ENCODE measurements at places on chromosomes 12 and 14. TPM values are rescaled to one million over a fixed set of nuclear protein-coding genes. Genes with fewer than 3 reads are reported as not detected.

DNA sequence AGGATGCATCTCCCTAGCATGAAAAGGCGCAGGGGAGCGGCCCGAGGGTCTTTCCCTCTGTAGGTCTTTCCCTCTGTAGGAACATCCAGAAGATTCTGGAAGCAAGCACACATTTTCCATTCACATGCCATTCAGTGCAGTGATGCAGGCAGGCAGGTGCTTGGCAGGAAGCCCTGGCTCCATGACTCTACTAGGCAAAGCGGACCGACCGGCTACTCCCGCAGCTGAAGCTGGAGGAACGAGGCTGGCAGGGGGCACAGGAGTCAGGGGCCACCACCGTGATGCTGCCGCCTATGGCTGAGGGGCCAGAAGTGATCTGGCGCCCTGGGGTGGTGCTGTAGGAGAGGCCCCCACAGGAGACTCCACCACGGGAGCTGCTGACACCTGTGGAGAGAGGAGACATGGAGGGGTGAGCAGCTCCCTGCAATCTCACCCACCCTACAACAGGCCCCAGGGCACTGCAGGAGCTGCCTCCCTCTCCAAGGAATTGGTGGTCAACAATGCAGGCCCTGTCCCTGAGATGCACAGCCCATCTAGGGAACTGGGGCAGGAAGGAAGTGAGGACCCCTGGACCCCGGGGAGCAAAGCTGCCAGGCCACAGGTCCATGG lies 6.5 kb downstream of the KRT85 start:
- no peaks in the 10 kb centered on the region for H3K36me3 ChIP-seq
- H3K4me1 ChIP-seq = peaks cover 15% of the 10 kb centered on the region
- no peak overlapping the region for H3K4me3 ChIP-seq

DNA sequence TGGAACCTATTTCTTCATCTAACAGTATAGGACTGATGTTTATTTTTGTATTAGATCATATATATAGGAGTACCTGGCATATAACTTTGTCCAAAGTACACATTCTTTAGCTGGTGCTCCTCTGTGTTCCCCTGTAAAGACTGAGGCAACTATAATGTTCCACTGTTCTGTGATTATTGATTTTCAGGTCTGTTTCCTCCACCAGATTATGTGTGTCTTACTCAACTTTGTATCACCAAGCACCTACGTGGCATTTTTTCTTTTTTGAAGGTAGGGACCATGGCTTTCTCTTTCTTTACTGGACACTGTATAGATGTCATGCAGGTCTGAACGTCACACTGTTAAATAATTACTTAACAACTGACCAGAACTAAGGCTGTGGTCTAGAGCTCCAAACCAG lies 29.3 kb downstream of the BICD1 start:
- no peak overlapping the region for H3K27ac ChIP-seq
- H3K4me1 ChIP-seq = peaks cover 54% of the 10 kb centered on the region
- no peaks in the 10 kb centered on the region for H3K36me3 ChIP-seq
- DNase-seq = no peak

DNA sequence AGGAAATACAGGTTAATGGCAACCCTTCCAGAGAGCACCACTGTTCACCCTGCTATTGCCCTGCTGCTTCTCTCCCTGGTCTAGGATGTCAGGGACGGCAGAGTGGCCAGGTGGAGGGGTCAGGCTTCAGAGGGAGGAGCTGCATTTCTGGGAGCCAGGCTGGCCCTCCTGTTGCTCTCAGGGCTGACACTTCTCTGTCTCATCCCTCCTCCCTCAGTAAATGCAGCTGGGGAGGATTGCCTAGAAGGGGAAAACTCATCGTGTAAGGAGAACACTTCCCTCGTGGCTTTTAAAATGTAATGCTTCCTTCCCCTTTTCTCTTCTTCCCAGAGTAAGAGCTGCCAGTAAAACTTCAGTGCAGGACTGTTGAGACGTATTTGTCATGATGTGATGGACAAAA lies 20.8 kb downstream of the SUSD6 start:
- DNase-seq = no peak
- H3K36me3 ChIP-seq = no peaks in the 10 kb centered on the region
- peaks cover 100% of the 10 kb centered on the region for H3K4me1 ChIP-seq
- no peaks in the 10 kb centered on the region for H3K27me3 ChIP-seq
- H3K4me3 ChIP-seq = no peak overlapping the region
- no peak overlapping the region for H3K27ac ChIP-seq

- no peak for DNase-seq
- no peak overlapping the region for H3K4me3 ChIP-seq
- no peaks in the 10 kb centered on the region for H3K36me3 ChIP-seq
- peaks cover 5% of the 10 kb centered on the region for H3K27me3 ChIP-seq
These were observed 147.1 kb upstream of the MYL2 start for GRCh38 chr12:111067498-111067897.

DNA sequence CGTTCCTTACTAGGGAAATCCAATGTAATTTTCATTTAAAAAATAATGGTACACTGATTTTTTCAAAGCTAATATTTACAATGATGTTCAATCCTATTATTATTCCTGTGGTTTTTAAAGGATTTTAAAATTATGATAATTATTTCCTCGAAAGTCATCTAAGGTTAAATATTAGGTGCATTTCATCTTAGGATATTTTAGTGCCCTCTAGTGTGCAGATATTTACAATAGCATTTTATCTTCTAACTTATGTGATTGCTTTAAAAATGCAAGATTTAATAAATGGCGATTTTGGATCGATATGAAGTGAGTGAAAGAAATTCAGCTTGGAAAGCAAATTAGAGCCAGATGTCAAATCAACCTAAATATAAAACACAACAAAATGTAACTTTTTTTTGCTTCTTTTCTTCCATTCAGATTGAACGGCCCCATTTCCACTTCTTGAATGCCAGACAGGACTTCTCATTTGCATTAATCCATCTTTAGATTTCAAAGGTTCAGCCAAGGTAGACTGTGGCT lies 293.5 kb downstream of the SLC6A15 start:
- DNase-seq = no peak
- H3K36me3 ChIP-seq = no peaks in the 10 kb centered on the region
- H3K27ac ChIP-seq = no peak overlapping the region
- H3K27me3 ChIP-seq = no peaks in the 10 kb centered on the region
- H3K4me3 ChIP-seq = no peak overlapping the region

- DNase-seq = no peak
- H3K4me3 ChIP-seq = no peak overlapping the region
- H3K27ac ChIP-seq = no peak overlapping the region
- no peaks in the 10 kb centered on the region for H3K36me3 ChIP-seq
These were observed 66.0 kb downstream of the DENND5B start for GRCh38 chr12:31524791-31525495.

GDF3 gene
- total RNA-seq = not detected

ATXN7L3B gene
- total RNA-seq = 28.8 TPM

INSM2 gene
- total RNA-seq = not detected

Data from activated T-cell treated with anti-CD3 and anti-CD28 coated beads, Interleukin-2, amount 50 U/mL, for 72 hours (primary cell).